ENCODE measurements at places on chromosomes 5 and 9.
A peak's percentile ranks its signal among the peaks of the same experiment; 100 is the strongest.

GRCh38 chr9:20117986-20118385, 329.1 kb upstream of the SLC24A2 start:
- no peak for DNase-seq

DNA sequence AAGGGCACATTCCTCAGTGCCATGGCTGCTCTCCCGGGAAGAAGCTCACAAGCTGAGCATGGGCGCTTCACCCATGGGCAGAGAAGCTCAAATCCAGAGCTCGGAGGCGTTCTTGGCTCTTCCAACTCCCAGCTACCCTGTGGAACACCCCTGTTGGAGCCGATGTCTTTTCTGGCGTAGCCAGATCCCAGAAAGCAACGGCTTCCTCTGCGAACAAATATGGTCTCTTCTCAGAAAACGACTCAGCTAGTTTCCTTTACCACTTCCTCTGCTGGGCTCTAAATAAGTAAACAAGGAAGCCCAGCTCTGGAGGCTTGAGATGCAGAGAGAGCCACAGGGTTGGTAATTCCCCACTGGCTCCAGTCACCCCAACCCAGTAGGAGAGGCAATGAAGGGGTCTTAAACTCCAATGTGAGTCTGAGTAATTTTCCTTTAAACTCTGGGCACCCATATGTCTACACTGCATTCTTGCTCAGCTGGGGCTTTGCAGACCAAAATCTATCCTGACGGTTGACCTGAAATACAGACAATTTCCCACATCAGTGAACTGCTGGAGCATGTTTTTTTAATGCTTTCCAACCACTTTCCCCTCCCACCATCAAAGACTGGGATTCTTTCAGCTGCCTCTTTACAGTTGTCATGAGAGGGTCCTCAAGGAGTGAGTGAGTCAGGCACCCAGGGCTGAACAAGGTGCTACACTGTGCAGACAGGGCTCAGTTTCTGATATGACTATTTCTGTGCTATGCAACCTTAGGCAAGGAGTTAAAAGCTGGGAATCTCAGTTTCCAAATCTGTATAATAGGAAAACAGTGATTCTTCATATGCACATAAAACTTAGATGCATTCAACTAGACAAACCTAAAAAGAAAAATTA, at the start of gene LCP2:
TSS of gene LCP2 (minus strand) at position 189 of the 874 bp plus-strand sequence. CDS start at position 23, 166 bp downstream.
- DNase-seq: peak; percentile 57

- no peak for DNase-seq
These were observed 27.0 kb downstream of the ABHD17B start for GRCh38 chr9:71884005-71884404.

GRCh38 chr9:4721736-4722135, 19.3 kb downstream of the AK3 start:
- no peak for DNase-seq

DNA sequence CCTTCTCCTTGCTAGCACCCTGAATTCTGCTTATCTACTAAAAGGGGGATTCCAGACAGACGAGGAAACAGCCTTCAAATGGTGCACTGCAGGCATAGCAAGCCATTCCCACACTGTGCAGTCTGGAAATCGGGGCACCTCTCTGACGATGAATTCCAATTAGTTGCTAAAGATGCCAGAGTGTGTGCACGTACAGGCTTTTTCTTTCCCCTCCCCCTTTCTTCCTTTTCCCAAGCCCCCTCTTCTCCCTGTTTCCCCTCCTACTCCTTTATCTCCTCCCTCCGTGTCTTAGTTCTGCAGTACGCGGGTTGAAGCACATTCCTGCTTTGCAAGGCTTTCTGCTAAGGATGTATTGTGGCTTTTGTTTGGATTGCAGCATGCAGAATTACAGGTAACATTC, at the start of gene GPR21:
TSS of gene GPR21 (plus strand) at position 316 of the 400 bp plus-strand sequence. CDS start 900 bp downstream, outside the sequence.
- DNase-seq: no peak
